ENCODE measurements at places on chromosomes 2 and 18.

DNA sequence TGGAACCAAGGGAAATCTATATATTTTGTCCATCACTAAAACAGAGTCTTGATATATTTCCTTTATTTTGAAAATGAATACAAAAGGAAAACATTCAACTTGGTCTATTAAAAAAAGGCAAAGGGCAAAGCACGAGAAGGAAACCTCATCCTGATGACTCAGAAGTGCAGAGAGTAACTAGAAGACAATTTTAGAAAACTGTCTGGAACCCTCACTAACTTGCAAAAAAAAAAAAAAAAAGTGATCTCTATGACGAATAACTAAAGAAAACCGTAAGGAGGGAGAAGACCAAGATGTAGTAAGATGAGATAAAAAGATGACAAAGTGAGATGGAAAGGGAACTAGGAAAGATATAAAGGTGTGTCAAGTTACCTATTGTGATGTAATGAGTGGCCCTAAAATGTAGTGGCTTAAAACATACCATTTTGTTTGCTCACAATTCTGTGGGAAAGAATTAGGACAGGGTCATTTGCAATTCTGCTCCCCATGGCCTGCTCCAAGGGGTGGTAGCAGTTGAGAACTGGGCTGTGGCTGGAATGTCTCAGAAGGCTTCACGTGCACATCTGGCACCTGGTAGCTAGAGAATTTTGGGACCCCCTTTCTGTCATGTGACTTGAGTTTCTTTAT lies 303.0 kb downstream of the DYSF start:
- DNase-seq = no peak

DNA sequence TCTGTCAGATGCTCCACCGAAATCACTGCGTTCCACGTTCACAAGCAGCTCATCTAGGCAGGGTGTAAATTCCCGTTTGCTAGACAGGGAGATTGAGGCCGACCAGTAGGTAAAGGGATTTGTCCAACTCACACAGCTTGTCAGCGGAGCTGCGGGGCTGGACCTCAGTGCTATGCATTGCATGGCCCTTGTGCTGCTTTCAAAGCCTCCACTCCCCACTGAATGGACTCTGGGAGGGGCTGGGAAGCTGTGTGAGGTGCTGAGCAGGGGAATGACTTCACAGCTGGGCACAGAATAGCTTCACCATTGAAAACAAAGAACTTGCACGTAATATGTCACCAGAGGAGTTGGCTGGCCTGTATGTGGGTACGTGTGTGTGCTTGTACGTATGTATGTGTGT lies 21.4 kb downstream of the CELF4 start:
- DNase-seq = no peak

DNA sequence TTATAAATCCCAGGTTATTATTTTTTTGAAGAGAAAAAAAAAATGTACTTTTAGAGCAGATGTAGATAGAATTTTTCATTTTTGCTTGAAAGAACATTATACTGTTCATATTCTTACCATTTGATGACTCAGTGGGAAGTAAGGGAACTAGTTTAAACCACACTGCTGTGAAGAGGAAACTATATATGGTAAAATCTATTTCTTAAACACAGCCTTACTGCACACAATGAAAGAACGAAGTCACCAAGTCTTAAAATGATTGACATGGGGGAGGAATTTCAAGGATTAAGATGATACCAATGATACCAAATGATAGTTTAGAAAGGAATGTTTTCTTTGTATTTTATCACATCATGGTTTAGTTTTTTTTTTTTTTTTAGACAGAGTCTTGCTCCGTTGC lies 5.0 kb downstream of the ACTR2 start:
- DNase-seq = no peak

DNA sequence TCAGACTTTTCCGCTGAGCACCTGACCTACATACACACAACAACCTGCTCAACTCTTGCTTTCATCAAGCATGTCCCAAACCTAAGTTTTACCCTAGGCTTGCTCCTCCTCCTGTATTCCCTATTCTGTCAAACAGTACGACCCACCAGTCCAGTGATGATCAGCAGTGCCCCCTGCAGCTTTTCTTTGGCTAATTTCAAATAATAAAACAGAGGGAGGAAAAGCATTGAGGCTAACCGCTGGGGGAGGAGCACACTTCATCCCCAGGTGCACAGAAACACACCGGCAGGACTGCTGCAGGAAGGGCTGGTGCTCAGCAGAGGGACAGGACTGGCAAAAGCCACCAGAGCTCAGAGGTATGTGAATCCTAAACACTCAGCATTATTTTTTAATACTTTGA lies 21.2 kb downstream of the E2F6 start:
- no peak for DNase-seq

GRCh38 chr2:151669585-151670081 lies 64.6 kb downstream of the NEB start:
- DNase-seq = no peak

DNA sequence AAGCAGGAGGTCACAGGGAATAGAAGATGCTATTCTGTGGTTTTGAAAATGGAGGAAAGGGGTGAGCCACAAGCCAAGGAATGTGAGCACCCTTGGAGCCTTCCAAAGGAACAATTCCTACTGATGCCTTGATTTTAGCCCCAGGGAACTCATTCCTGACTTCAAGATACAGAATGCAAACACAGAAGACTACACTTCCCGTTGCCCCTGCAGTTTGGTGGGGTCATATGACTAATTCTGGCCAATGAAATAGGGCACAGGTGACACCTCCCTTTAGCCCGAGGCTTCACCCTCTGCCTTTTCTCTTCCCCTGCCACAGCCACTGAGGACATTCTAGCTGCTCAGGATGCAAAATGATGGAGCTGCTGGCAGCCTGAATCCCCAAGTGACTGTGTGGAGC lies 126.1 kb downstream of the INHBB start:
- no peak for DNase-seq

DNA sequence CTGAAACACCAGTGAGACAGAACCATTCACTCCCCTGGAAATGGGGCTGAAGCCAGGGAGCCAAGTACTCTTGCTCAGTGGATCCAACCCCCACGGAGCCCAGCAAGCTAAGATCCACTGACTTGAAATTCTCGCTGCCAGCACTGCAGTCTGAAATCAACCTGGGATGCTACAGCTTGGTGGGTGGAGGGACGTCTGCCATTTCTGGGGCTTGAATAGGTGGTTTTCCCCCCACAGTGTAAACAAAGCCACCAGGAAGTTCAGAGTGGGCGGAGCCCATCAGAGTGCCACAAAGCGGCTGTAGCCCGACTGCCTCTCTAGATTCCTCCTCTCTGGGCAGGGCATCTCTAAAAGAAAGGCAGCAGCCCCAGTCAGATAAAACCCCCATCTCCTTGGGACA lies 292.8 kb downstream of the LNPK start:
- DNase-seq = no peak

DNA sequence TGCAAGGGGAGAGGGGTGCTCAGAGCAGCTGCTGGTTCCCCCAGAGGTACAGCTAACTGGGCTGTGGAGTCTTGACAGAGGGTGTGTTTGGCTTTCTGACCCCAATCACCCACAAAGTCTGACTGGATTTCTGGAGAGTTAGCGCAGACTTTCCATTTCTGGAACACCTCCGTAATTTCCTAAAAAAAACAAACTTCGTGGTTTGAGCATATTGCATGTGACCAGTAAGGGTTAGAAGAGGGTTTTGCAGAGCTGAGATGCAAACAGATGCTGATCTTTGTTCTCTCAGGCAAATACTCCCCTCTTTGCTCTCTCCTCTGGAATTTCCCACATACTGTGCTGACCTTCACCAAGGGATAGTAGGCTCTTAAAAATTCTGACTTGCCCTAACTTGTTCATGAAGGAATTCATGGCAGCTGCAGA lies 44.5 kb upstream of the TMEM247 start:
- DNase-seq = no peak

DNA sequence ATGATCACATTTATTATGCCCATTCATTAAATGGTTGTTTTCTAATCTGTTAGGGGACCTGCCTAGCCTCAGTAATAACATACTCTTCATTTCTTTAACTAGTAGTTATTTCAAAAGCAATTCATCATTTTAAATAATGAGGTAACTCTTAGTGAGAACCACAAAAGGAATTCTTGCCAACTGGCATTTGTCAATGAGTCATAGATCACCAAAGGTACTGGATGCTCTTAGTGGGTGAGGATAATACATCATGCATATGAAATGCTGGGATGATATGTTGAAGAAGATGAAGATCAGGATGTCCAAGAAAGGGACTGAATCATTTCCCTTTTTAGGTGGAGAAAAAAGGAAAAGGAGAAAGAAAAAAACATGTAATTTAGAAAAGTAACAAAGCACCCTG lies 826.2 kb upstream of the DDX18 start:
- DNase-seq = no peak

DNA sequence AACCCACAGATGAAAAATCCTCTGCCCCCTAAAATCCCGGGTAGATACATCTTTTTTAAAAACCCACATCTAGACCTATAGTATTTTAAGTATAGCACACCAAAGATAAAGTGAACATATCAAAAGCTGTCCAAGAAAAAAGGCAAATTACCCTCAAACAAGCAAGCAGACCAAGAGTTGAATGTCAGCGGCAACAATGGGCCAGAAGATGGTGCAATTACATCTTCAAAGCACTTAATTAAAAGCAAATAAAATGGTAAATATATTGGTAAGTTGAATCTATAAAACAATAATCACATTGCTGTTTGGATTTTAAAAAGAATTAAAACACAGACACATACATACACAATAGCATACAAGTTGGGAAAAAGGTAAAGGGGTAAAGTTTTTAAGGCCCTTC lies 98.5 kb downstream of the MYOM1 start:
- no peak for DNase-seq

GRCh38 chr2:39017334-39017733 lies 103.5 kb downstream of the SOS1 start:
- no peak for DNase-seq

DNA sequence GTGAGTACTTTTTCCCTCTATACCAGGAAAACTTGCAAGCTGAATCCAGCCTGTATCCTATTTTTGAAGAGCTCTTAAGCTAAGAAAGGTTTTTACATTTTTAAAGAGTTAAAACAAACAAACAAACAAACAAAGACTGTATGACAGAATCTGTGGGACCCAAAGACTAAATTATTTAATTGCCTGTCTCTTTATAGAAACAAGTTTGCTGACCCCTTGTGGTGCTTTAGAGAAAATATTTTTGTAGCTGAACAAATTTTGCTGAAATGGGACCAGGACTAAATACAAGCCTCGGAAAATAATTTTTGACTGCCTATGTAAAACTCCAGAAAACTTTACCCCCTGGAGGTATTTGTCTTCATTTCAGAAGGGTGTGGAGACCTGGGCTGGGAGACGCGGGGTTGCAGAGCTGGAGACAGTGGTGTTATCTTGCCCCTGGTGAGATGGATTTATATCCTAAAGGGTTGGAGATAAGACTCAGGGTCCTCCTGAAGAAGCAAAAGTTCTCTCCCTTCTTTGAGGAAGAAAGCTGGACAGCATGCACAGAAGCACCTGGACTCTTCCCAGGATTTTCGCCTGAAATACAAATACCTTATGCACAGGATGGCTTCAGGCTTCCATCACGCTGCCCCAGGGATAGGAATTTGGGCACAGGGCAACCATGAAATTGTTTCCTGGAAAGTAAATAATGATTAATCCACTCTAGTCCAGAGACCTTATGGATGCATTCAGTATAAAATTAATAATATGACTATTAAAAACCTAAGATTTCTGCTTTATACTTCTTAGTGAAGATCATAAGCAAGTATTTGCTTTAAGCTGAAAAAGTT lies 54.3 kb downstream of the TMX3 start:
- DNase-seq = no peak

DNA sequence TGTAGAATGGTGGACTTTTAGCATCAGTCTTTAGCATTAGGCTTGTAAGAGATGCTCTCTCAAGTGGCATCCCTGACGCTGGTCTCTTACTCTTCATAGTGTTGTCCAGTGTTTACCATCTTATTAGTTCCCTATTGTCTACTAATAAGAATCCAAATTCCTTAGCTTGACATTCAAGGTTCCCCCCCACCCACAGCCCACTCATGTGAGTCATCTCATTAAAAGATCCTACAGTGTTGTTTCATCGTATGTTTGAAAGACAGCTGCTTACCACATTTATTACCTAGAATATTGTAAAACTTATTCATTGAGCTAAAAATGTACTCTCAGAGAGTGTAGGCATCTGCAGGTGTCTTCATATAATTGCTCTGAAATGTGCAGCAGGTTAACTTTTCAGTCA lies 28.5 kb downstream of the EIF5B start:
- no peak for DNase-seq

DNA sequence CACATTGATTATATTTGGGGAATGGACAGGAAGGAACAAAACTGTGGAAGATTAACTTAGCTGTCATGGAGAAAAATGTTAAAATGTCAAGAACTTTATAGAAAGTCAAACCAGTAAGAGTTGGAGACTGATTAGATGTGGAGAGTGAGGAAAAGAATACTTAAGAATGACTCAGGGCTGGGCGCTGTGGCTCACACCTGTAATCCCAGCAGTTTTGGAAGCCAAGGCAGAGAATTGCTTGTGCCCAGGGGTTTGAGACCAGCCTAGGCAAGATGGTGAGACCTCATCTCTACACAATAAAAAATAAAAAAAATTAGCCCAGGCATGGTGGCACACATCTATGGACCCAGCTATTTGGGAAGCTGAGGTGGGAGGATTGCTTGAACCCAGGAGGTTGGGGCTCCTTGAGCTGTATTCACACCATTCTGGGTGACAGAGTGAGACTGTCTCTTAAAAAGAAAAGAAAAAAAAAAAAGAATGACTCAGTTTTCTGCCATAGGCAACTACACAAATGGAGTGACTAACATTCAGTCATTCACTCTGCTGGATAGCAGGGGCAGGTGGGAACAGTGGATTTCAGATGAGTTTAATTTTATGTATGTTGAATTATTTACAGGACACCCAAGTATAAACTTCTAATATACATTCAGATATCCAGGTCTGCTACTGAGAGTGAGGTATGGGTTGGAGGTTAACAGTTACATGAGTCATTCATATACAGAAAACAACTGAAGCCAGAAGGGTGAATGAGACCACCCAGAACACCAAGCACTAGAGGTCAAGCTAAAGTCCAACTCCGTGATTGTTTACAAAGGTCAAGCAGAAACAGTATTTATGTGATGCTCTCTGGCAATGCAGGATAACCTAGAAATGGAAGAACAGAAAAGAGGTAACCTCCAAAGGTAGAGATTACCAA lies 33.9 kb downstream of the ORC2 start:
- no peak for DNase-seq

GRCh38 chr18:3405713-3406112 lies 44.3 kb upstream of the TGIF1 start:
- DNase-seq = no peak

- no peak for DNase-seq
These were observed 33.7 kb upstream of the RNF152 start for GRCh38 chr18:61926532-61926931.

- DNase-seq = no peak
These were observed 32.6 kb upstream of the LRRC30 start for GRCh38 chr18:7198326-7198725.

DNA sequence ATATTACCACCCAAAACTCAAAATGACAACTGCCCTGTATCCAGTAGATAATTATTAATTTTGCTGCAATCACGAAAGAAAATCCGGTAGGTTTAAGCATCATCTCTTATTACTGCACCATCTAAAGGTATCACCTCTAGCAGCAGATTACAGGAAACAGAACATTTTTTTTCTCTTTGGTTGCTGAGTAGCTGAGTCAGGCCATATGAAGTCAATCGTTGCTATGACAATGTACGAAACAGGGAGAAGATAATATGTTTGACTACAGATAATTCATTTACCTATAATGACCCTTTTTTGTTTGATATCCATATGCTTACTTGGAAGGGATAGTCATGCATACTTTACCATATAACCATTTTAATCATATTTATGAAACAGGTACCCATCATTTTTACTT lies 831.6 kb upstream of the CHAC2 start:
- no peak for DNase-seq

- no peak for DNase-seq
These were observed 44.7 kb downstream of the PIK3C3 start for GRCh38 chr18:41999751-42000150.

All from stimulated activated CD8-positive, alpha-beta memory T cell treated with anti-CD3 and anti-CD28 coated beads, Interleukin-15, amount 100 ng/mL, for 24 hours (primary cell).